ENCODE measurements at places on chromosomes 5 and 9. TPM values are rescaled to one million over a fixed set of nuclear protein-coding genes. Genes with fewer than 3 reads are reported as not detected.

PLEKHG4B gene
- total RNA-seq, result not detected

DMRT1 gene
- not detected for total RNA-seq

OR2S2 gene
- not detected for total RNA-seq

FCN2 gene
- total RNA-seq, result not detected

SOX30 gene
- total RNA-seq, result 0.14 TPM

TMOD1 gene
- 1.6 TPM for total RNA-seq

SH3GLB2 gene
- total RNA-seq, result 109 TPM

RGS7BP gene
- total RNA-seq, result not detected

CCIN gene
- total RNA-seq, result 0.19 TPM

RAB14 gene
- 49.6 TPM for total RNA-seq

TUSC1 gene
- not detected for total RNA-seq

KCNMB1 gene
- total RNA-seq, result not detected

TCF7 gene
- 910 TPM for total RNA-seq

FOXD4 gene
- not detected for total RNA-seq

TXNDC8 gene
- not detected for total RNA-seq

LVRN gene
- total RNA-seq, result not detected

ECSCR gene
- not detected for total RNA-seq

NEURL1B gene
- 0.49 TPM for total RNA-seq

Data from naive thymus-derived CD8-positive, alpha-beta T cell (primary cell).